ENCODE measurements at places on chromosomes 16 and 17.
A peak's percentile ranks its signal among the peaks of the same experiment; 100 is the strongest.

- peak; percentile 64 for DNase-seq
Measured at GRCh38 chr17:77914385-77915254, 43.9 kb upstream of the TNRC6C start.

DNA sequence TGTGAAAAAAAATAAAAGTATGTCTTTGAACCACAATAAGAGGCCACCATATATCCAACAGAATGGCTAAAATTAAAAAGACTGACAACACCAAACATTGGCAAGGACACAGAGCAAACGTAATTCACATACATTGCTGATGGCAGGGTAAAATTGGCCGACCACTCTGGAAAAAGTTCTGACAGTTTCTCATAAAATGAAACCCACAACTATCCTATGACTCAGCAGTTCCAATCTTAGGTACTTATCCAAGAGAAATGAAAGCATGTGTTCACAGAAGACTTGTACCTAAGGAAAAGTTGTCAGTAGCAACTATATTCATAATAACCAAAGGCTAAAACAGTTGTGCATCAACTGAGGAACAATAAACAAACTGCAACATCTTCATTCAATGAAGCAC, 357.3 kb upstream of the XYLT1 start:
- DNase-seq: peak; percentile 64

- DNase-seq: no peak
Measured at GRCh38 chr16:46882304-46882939, 1.7 kb upstream of the GPT2 start.

DNA sequence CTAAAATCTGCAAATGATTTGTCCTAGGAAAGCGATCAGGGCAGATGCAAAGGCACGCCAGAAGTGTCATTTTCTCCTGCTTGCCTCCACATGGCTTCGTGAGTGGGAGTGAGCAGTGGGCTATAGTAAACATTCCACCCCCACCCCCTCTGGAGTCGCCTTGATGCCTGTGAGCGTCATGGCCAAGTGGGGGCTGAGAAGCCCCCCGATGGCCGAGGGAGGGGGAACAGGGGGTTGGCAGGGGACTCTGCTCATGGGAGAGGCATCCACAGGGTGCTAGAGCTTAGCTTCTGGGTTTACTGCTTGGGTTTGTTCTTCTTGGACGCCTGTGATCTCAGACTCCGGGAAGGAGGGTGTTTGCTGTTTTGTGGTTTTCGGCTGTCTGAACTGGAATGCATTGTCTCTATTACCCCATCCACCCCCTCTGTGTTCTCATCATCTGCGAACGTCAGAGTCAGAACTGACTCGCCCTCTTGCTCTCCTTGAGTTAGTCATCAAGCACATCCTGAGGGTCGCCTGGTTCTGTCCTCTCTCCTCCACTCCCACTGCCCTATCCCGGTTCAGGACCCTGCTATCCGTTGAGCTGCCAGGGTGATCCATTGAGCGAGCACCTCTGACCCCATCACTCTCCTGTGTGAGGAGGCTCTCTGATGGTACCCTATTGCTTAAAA, 15.4 kb downstream of the TNS4 start:
- peak; percentile 99 for DNase-seq

DNA sequence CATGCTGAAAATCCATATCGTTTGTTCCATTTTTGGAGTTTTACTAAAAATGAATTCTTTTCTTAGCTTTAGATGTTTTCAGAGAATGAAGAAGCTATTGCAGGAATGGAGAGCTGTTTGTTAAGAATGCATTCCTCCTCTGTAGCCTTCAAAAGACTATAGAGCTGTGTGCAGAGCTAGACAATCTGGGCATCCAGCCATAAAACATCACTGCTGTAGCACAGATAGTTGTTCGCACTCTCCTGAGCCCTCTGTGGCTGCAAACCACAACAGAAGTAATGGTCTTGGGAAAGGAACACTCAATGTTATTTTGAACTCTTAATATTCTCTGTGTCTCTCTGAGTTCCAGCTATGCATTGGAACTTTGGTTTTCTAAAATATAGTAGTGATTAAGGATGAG, 4.9 kb downstream of the TNRC6C start:
- peak; percentile 94 for DNase-seq

DNA sequence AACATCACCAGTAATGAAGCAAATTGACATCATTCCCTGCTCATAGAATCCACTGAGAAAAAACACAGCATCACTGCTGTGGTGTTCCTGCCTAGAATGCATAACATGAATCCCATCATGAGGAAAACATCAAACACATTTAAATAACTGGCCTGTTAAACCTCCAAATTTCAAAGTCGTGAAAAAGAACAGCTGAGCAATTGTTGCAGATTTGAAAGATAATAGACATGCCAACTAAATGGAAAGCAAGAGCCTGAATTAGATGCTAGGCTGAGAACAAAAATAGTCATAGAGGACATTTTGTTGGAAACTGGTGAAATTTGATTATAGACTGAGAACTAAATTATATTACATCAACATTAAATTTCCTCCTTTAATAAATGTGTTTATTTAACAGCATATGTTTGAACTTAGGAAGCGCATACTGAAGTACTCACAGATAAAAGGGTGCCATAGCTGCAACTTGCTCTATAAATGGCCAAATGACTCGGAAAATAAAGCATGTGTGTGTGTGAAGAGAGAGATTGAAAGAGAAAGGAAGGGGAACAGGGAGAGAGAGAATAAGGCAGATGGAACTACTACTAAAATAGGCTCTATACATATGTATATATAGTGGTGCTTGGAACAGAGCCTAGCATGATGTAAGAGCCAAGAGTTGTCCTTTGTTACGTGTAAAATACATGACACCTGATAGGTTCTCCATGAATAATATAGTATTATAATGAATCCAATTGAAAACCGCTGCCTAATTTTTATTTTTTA, 305.0 kb upstream of the MON1B start:
- DNase-seq: no peak

- DNase-seq: no peak
Measured at GRCh38 chr16:49585143-49585832, 211.7 kb downstream of the C16orf78 start.

- peak; percentile 64 for DNase-seq
Measured at GRCh38 chr16:83315271-83315670, 492.5 kb upstream of the HSBP1 start.

- no peak for DNase-seq
Measured at GRCh38 chr17:44063704-44064639, 2.5 kb downstream of the LSM12 start.

DNA sequence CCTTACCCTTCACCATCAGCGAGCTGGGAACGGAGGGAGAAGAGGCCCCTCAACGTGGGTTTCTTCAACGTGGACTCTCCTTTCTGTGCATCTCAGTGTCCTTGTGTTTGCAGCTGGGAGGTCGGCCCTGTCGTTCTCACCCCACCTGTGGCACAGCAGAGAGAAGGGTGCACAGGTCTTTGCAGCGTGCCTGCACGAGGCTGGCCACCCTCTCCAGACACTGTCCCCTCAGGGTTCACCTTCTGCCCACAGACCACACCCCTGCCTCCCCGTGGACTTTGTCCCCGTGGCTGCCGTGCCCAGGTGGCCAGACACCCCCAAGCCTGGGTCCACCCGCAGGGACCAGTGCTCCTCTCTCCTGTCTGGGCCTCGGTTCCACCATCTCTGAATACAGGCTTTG, 7.3 kb upstream of the WDR45B start:
- no peak for DNase-seq

- DNase-seq: no peak
Measured at GRCh38 chr16:49923411-49923810, 67.5 kb upstream of the ZNF423 start.

DNA sequence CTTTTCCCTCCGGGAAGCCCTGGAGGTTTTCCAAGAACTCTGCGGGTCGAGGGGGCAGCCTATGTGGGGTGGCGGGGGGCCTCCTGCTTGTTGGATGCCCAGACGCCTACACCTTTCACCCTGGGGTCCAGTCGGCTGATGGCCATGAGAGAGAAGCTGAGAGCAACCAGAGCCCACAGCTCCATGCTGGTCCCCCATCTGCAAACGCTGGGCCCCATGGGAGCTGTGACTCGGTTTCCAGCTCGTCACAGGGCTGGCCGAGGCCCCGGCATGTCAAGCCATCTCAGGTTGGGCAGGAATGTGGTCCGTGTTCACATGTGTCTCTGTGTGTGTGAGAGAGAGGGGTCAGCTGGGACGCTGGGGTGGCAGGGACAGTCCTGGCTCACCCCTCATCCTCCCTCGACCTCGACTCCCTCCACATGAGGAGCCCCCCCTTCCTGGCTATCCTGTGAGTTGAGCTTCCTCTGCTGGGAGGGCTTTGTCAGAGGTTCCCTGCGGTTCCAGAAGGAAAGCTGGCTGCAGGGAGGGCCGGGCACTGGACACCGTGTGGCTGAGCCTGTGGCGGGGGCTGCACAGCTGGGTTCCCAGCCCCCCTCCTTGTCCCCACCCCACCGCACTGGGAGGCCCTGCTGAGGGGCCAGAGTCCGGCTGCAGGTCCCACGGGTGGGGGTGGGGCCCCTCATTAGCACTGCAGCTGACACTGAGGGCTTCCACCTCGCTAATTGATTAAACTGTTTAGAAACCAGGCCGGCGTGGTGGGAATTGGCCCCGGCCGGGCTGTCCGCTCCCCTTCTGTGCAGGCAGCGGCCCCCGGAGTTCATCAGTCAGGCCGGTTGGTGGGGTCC, 19.1 kb downstream of the METRNL start:
- DNase-seq: no peak

DNA sequence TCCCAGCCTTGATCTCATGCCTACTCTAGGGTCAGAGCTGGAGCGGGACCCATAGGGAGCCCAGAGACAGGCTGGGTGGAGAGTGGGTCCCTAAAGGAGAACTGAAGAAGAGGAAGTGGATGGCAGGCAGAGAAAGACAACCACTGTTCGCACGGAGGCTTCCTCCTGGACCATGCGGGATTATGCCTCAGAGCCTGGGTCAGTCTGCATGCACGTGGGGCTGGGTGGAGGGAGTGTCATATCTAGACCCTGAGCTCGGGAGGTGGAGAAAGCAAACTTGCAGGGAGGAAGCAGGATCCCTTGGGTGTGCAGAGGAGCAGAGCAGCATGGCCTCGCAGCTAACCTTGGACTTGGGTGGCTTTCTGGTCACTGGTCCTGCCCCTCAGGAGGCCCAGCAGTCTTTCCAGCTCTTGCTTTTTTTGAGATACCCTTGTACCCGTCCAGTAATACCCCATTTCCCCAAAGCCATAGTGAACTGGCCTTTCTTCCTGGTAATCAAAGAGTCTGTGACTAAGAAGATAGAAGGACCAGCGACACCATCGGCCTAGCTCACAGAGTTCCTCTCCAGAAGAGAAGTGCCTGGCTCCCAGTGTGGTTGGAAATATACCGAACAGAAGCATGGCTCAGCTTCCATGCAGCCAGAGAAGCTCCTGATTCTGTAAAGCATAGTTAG, 344.2 kb downstream of the CPPED1 start:
- DNase-seq: no peak

DNA sequence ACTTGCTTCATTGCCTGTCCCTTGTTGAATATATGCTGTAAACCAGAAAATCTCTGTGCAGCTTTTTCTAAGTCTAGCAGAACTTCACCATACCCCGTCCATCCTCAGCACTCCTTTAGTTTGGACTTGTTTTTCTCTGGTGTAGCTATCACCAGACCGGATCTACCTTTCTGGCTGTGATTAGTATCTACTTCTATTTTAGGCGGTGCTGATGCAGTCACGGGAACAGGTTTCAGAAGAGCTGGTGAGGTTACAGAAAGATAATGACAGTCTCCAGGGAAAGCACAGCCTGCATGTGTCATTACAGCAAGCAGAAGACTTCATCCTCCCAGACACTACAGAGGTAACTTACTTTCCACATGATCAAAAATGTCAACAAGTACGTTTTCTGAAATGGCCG, 46.4 kb downstream of the NUP88 start:
- no peak for DNase-seq

- no peak for DNase-seq
Measured at GRCh38 chr16:85052536-85052935, 24.9 kb downstream of the KIAA0513 start.

GRCh38 chr16:87527055-87527724, 34.4 kb upstream of the ZCCHC14 start:
- no peak for DNase-seq

GRCh38 chr16:15648135-15648730, 1.8 kb upstream of the NDE1 start:
- no peak for DNase-seq

DNA sequence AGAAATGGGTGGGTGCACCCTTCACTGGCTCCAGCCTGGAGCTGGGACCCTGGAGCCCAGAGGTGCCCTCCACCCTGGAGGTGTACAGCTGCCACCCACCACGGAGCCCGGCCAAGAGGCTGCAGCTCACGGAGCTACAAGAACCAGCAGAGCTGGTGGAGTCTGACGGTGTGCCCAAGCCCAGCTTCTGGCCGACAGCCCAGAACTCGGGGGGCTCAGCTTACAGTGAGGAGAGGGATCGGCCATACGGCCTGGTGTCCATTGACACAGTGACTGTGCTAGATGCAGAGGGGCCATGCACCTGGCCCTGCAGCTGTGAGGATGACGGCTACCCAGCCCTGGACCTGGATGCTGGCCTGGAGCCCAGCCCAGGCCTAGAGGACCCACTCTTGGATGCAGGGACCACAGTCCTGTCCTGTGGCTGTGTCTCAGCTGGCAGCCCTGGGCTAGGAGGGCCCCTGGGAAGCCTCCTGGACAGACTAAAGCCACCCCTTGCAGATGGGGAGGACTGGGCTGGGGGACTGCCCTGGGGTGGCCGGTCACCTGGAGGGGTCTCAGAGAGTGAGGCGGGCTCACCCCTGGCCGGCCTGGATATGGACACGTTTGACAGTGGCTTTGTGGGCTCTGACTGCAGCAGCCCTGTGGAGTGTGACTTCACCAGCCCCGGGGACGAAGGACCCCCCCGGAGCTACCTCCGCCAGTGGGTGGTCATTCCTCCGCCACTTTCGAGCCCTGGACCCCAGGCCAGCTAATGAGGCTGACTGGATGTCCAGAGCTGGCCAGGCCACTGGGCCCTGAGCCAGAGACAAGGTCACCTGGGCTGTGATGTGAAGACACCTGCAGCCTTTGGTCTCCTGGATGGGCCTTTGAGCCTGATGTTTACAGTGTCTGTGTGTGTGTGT, 46.8 kb downstream of the IL21R start:
- no peak for DNase-seq

DNA sequence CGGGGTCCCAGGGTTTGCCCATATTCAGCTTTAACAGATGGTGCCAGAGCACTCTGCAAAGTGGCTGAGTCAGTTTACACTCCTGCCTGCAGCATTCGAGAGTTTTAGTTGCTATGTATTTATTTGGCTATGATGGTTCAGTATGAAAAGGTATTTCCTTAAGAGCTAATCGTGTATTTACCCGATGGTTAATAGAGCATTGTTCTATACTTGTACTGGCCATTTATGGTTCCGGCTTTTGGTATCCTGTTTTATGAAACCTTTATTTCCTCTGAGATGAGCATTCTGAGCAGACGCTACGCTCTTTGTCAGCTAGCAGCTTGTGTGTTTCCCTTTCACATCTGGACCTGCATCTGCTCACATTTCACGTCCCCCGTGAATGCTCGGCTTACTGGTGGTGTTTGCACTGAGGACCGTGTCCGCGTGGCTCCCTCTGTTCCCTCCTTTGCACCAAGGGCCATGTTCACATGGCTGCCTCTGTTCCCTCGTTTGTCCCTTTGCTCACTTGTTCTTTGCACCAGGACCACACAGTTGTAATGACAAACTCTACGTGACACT, 149.1 kb upstream of the CHMP6 start:
- no peak for DNase-seq

- DNase-seq: no peak
Measured at GRCh38 chr17:82950525-82951102, 110.8 kb upstream of the ZNF750 start.

GRCh38 chr17:73359987-73360410, 48.2 kb upstream of the CDC42EP4 start:
- DNase-seq: no peak
